ENCODE measurements at places on chromosomes 11 and 22. TPM values are rescaled to one million over a fixed set of nuclear protein-coding genes. Genes with fewer than 3 reads are reported as not detected.

- no peak for DNase-seq
Observed at GRCh38 chr11:827146-827896, 398 bp upstream of the CRACR2B start.

DNA sequence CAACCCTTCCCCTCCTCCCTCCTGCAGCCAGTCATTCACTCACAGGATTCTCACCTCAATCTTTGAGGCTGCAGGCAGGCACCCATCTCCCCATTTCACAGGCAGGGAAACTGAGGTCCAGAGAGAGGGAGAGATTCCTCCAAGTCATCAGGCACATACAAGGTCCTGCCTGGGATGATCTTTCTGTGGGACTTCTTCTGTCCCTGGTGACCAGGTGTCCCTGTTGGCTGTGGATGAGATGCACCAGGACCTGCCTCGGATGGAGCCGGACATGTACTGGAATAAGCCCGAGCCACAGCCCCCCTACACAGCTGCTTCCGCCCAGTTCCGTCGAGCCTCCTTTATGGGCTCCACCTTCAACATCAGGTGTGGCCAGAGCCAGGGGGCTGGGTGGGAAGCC, 7.8 kb downstream of the FTH1 start:
- no peak for DNase-seq

DNA sequence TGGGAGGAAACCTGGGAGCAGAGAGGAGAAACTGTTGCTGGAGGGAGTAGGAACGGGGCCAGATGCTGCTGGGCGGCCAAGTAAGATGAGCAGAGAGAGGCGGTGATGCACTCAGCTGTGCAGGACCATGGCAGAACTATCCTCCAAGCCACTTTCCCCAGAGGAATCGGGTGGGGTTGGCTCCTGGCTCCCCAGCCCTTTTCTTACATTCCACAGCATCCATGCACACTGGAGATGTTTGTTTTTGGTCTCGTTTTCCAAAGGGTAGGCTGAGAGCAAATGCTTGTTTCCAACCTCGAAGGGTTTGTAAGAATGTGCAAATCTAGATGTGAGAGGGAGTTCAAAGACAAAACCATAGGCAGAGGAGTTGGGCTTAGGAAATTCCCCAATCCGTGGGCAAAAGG, 73.2 kb downstream of the DBX1 start:
- DNase-seq: no peak

DNA sequence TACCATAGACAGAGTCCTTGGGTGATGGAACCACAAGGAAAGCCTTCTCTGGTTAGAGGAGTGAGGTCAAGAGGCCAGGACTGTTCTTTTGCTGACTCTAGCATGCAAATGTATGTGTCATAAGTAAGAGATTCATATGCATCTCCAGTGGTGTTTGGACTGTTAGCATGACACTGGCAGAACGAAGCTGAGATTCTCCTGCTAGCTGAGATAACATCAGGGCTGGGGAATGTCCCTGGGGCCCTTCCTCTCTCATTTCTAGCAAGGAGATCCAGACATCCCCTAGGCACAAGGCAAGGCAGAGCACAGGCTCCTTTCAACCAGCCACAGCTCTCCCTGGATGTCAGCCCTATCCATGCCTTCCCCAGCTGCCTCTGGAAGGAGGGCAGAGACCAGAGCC, 711.3 kb downstream of the OPCML start:
- no peak for DNase-seq

GRCh38 chr11:62514151-62514550, 32.5 kb downstream of the AHNAK start:
- no peak for DNase-seq

- no peak for DNase-seq
Observed at GRCh38 chr11:70952191-70952590, 300.2 kb downstream of the SHANK2 start.

- no peak for DNase-seq
Observed at GRCh38 chr11:8097062-8097461, 16.1 kb downstream of the TUB start.

DNA sequence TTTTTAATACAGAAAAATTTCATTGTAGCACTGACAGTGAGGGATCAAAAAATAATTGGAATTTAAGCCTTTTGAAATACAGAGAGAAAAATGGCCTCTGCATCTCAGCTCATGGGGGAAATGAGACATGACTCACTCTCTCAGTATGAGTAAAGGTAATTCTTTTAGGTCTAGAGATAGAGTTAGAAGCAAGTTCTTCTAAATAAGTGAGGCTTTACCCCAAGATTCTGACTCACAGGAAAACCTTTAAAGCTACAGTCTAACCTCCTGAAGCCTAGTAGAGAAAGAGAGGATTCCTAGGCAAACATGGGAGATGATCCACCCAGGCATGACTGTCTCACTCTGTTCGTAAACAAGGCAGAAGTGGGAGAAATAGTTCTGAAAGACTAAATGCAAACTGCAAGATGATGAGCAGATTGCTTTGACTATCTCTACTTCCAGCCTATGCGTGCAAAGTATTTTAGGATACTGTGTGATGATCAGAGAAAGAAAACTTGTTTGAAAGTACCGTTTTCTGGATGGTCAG, 1003.3 kb upstream of the CCDC90B start:
- no peak for DNase-seq

GRCh38 chr22:39543095-39543494, 10.5 kb upstream of the RPS19BP1 start:
- DNase-seq: no peak

DNA sequence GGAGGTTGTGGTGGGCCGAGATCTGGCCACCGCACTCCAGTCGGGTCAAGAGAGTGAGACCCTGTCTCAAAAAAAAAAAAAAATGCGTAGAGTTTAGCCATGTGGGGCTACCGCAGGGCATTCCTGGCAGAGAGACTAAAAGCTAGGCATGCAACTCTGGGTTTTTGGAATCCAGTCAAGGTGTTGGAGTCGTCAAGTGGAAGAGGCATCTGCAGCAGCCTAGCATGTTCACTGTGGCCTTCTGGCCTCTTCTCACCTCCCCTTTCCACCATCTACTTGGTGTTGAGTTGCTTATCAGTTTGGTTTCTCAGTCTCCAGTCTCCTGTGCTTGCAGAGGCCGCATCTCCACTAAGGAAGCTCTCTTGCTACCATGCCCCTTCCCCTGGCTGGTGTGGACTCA, 572.5 kb downstream of the NTM start:
- DNase-seq: no peak

Gene OR10A5
- polyA plus RNA-seq: not detected

- DNase-seq: no peak
Observed at GRCh38 chr11:64758330-64759079, 1.3 kb downstream of the PYGM start.

- no peak for DNase-seq
Observed at GRCh38 chr11:2376751-2377451, at the start of gene CD81. TSS of gene CD81 (plus strand) at chr11:2377310. CDS start at chr11:2377550, 240 bp downstream.

- no peak for DNase-seq
Observed at GRCh38 chr22:39414886-39415285, 15.3 kb downstream of the TAB1 start.

- DNase-seq: no peak
Observed at GRCh38 chr11:117822074-117823033, 2.2 kb downstream of the FXYD2 start.

DNA sequence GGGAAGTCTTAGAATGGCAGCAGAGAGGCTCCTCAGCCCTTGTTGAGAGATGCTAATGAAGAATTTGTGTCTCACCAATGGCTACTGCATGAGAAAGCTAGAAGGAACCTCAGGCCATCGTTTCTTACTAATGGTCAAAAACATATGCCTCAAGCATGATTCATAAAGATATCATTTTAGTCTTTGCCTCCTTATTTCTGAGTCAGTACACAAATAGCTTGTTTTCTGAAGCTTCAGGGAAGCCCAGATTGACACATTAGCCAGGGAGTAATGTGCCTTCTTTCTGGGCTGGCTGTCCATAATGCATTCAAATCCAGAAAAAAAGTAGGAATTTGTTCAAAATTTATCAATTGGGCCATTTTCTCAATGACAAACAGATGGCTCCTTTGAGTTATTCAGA, 169.4 kb upstream of the ZBED5 start:
- DNase-seq: no peak

GRCh38 chr11:130213979-130214281, 54.3 kb downstream of the ST14 start:
- DNase-seq: no peak

Gene IL18
- 0.40 TPM for polyA plus RNA-seq

DNA sequence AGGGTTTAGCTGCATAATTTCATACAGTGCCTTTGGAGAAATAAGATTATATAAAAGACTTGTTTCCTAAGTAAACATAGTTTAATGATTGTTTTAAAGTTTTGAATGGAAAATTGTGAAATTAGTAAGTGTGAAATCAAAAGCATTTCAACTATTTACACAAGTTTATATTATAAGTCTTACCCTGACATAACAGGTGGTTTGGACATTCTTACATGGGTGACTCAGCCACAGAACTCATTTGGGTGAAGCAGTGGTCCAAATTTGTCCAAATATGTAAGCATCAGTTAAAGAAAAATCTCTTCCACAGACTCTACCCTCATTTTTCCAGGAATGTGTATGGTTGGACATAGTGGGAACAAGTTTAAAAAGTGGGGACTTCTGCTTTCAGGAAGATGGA, 68.0 kb downstream of the USP47 start:
- no peak for DNase-seq
